A549 treated with Mapracorat at 1 μM for 4 hours (cell line): ENCODE measurements at places on chromosomes 13 and 19. TPM values are rescaled to one million over a fixed set of nuclear protein-coding genes. Genes with fewer than 3 reads are reported as not detected.

Gene DPF1
- total RNA-seq: 3.0 to 5.8 TPM (median 3.9 TPM) in 5 replicates

Gene GPR4
- total RNA-seq: 0.19 to 0.79 TPM (median 0.39 TPM) in 5 replicates

Gene OR7C1
- total RNA-seq: not detected in 5 replicates

Gene NCAN
- total RNA-seq: 0.05 to 0.16 TPM (median 0.05 TPM) in 4 of 5 replicates, not detected in the other

Gene MEDAG
- total RNA-seq: 0.08 to 0.29 TPM (median 0.16 TPM) in 5 replicates
